Large intestine (tissue), 12 donors: ENCODE measurements at places on chromosomes 16 and 17.

GRCh38 chr16:8646326-8647053, 25.0 kb downstream of the METTL22 start:
- H3K36me3 ChIP-seq: peaks cover 68% of the 10 kb centered on the region
- no peak for DNase-seq
- no peaks in the 10 kb centered on the region for H3K27me3 ChIP-seq
- H3K27ac ChIP-seq: no peak overlapping the region

DNA sequence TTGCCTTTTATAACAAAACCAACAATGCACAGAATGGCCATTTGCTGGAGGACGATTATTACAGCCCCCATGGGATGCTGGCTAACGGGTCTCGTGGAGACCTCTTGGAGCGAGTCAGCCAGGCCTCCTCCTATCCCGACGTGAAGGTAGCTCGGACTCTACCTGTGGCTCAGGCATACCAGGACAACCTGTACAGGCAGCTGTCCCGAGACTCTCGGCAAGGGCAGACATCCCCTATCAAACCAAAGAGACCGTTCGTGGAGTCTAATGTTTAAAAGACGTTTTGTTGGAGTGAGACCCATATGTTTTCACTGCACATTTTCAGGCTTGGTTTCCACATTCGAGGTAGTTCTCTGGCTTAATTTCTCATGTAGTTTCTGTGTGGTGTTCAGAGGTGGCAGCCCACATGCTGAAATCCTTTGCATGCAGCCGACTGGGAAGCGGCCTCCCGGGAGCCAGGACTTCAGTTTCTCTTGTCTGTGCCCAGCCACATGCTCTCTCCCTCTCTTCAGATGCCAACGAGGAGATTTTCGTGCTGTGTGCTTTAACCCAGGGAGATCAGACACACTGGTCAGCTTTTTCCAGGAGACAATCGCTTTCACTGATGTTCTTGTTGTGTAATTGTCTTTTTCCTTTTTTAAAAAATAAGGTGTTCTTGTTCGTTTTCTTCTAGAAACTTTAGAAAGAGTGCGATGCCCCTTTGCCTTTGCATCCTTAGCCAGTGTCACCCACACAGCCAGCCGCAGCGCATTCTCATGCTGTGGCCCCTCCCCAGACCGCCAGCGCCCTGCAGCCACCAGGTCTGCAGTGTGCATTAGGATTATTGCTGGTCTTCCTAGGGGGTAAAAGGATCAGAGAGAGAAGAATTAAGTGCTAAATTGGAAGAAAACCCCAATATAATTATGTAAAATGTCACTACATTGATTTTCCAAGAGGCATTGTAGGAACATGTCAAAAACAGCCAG, 24.1 kb downstream of the CYB561 start:
- no peaks in the 10 kb centered on the region for H3K4me1 ChIP-seq
- H3K27ac ChIP-seq: no peak overlapping the region
- H3K4me3 ChIP-seq: no peak overlapping the region
- H3K36me3 ChIP-seq: peaks cover 33% of the 10 kb centered on the region
- no peaks in the 10 kb centered on the region for H3K27me3 ChIP-seq

DNA sequence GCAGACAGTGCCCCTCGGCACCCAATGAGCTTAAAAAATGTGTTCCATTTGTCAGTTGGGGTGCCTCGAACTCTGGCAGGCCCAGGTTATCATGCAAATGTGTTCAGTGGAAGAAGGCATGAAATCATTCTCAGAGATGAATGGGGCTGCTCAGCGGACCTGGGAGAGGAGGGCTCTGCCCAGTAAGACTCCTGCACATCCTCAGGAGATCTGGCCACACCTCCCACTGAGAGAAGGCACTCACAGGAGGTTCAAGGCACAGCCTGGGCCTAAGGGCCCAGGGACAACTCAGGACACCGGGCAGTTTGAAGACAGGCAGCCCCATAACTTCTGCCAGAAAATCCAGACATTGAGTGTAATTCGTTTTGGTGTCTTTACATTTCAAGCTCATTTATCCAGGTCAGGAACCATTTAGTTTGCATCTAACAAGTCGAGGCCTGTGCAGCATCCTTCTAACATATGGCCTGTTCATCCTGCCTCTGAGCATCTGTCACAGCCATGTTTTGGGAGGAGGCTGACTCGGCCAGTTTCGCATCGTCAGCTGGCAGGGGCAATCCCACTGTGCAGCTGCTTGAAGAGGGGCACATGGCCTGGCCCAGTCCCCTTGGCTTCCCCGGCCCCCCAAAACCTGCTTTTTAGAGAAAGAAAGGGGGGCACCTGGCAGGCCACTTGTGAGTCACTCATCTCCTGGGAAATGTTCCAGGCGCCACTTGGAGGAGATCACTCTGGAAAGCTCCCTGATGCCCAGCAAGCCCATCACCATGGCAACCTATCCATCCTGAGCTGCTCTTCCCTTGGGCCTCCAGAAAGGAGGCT, 31.2 kb upstream of the BCAR1 start:
- H3K4me1 ChIP-seq: no peaks in the 10 kb centered on the region
- no peak overlapping the region for H3K4me3 ChIP-seq
- H3K27me3 ChIP-seq: no peaks in the 10 kb centered on the region
- H3K36me3 ChIP-seq: no peaks in the 10 kb centered on the region

GRCh38 chr16:23206986-23207385, 24.4 kb downstream of the SCNN1G start:
- no peak overlapping the region for H3K4me3 ChIP-seq
- H3K27me3 ChIP-seq: peaks cover 9% of the 10 kb centered on the region
- H3K4me1 ChIP-seq: no peaks in the 10 kb centered on the region
- H3K27ac ChIP-seq: no peak overlapping the region

DNA sequence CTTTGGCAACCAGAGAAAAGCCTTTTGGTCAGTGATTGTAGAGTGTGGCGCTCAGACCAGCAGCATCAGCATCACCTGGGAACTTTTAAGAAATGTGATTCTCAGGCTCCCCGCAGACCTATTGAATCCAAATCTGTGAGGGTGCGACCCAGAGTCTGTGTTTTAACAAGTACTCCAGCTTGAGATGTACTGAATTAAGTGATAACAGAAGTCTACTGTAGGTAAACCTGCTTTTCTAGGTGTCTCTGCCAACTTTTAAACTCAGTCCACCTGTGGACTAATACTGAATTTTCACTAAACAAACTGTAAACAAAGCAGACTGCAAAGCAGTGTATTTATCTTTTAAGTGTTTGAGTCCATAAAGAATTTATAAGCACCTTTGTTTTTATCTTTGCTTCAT, 43.6 kb downstream of the NUP93 start:
- no peak overlapping the region for H3K4me3 ChIP-seq
- no peaks in the 10 kb centered on the region for H3K36me3 ChIP-seq
- no peak overlapping the region for H3K27ac ChIP-seq
- H3K4me1 ChIP-seq: no peaks in the 10 kb centered on the region

- peak overlapping the region; percentile 87 for H3K4me3 ChIP-seq
- DNase-seq: peak; percentile 72
- H3K36me3 ChIP-seq: no peaks in the 10 kb centered on the region
These were observed 96.9 kb downstream of the RAB11FIP4 start for GRCh38 chr17:31488264-31488981.

DNA sequence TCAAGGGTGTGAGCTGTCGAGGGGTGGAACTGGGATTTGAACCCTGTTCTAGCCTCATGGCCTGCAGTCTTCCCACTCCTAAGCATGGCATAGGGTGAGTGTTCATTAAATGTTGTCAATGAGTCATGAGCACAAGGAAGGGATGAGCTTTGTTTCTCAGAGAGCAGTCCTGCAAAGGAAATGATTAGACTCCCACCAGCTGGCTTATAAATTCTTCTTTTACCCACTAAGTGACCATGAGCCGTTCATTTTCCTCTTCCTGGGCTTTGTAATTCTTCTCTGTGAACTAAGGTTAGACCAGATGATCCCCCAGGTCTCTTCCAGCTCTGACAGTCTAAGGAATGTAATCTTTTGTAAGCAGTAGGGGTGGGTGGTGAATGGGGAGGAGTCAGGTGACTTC, 47.9 kb upstream of the HNF1B start:
- H3K4me3 ChIP-seq: no peak overlapping the region
- H3K27ac ChIP-seq: no peak overlapping the region
- DNase-seq: no peak
- peaks cover 37% of the 10 kb centered on the region for H3K4me1 ChIP-seq
- H3K36me3 ChIP-seq: no peaks in the 10 kb centered on the region

- DNase-seq: no peak
- no peak overlapping the region for H3K4me3 ChIP-seq
- H3K27ac ChIP-seq: no peak overlapping the region
- H3K36me3 ChIP-seq: no peaks in the 10 kb centered on the region
These were observed 368.8 kb upstream of the CDH8 start for GRCh38 chr16:62404842-62405611.
